Fibroblast of the aortic adventitia (primary cell): ENCODE measurements at places on chromosomes 6 and 20. TPM values are rescaled to one million over a fixed set of nuclear protein-coding genes. Genes with fewer than 3 reads are reported as not detected.

The HRH3 gene
- total RNA-seq, result not detected in 2 replicates

The C6orf52 gene
- total RNA-seq, result 0.27 TPM in 1 of 2 replicates, not detected in the other

The SLPI gene
- 0.63 and 12.9 TPM in 2 replicates for total RNA-seq

The PNRC1 gene
- total RNA-seq, result 92.3 and 138 TPM in 2 replicates

The MEI4 gene
- total RNA-seq, result not detected in 2 replicates

The FKBP1C gene
- total RNA-seq, result 0.18 and 0.33 TPM in 2 replicates

The UNC5CL gene
- 0.74 TPM in 1 of 2 replicates, not detected in the other for total RNA-seq

The LTA gene
- not detected in 2 replicates for total RNA-seq

The LRFN2 gene
- not detected in 2 replicates for total RNA-seq

The SLC2A10 gene
- total RNA-seq, result 37.4 and 43.4 TPM in 2 replicates

The OR12D3 gene
- total RNA-seq, result not detected in 2 replicates

The EIF2S2 gene
- total RNA-seq, result 148 and 223 TPM in 2 replicates

The LRP11 gene
- 20.0 and 74.1 TPM in 2 replicates for total RNA-seq

The PGBD1 gene
- 7.7 and 8.1 TPM in 2 replicates for total RNA-seq

The SLCO4A1 gene
- 0.72 and 0.90 TPM in 2 replicates for total RNA-seq

The PARD6B gene
- 1.4 and 1.5 TPM in 2 replicates for total RNA-seq

The TPBG gene
- total RNA-seq, result 34.6 and 101 TPM in 2 replicates

The TAAR1 gene
- total RNA-seq, result not detected in 2 replicates

The GPR63 gene
- total RNA-seq, result under 0.01 and 0.27 TPM in 2 replicates

The ZSCAN23 gene
- 6.7 and 12.0 TPM in 2 replicates for total RNA-seq

The RSPH9 gene
- 0.18 and 0.57 TPM in 2 replicates for total RNA-seq
